GM12865 (cell line): ENCODE measurements at places on chromosomes 4 and X.

- peak; percentile 3 for DNase-seq
These were observed 1.5 kb downstream of the GRID2 start for GRCh38 chr4:92305148-92305877.

GRCh38 chr4:152427981-152428380, 107.9 kb downstream of the FBXW7 start:
- no peak for DNase-seq

GRCh38 chr4:105194328-105195231, 47.9 kb downstream of the TET2 start:
- DNase-seq = peak; percentile 69

DNA sequence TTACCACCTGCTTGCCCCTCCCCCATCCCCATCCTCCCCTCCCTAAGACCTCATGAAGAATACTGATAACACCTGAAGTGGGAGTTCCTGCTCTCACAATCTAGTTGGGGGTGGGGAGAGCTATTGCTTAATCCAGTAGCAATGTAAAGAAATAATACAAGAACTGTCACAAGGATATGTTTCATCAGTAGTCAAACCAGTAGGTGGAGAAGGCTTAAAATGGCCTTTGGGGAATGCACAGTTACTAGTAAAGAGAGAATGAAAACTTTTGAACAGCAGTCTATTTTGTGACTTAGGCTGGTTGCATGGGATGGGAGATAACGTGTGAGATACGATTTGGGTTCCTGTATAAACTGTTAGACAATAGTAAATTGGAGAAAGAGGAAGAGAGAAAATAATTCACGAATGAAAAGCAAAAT, 6.0 kb downstream of the GALNT7 start:
- DNase-seq = no peak

- no peak for DNase-seq
These were observed 64.4 kb downstream of the HAUS3 start for GRCh38 chr4:2177443-2178093.
